ENCODE measurements at places on chromosomes 6 and 20. TPM values are rescaled to one million over a fixed set of nuclear protein-coding genes. Genes with fewer than 3 reads are reported as not detected.

LCA5 gene
- total RNA-seq, result 18.0 TPM

TOMM6 gene
- total RNA-seq, result 81.5 TPM

CPNE5 gene
- 12.9 TPM for total RNA-seq

ESR1 gene
- 103 TPM for total RNA-seq

OTOR gene
- not detected for total RNA-seq

Measured in uterus (tissue), 4 donors.